ENCODE measurements at places on chromosomes 4 and X.

DNA sequence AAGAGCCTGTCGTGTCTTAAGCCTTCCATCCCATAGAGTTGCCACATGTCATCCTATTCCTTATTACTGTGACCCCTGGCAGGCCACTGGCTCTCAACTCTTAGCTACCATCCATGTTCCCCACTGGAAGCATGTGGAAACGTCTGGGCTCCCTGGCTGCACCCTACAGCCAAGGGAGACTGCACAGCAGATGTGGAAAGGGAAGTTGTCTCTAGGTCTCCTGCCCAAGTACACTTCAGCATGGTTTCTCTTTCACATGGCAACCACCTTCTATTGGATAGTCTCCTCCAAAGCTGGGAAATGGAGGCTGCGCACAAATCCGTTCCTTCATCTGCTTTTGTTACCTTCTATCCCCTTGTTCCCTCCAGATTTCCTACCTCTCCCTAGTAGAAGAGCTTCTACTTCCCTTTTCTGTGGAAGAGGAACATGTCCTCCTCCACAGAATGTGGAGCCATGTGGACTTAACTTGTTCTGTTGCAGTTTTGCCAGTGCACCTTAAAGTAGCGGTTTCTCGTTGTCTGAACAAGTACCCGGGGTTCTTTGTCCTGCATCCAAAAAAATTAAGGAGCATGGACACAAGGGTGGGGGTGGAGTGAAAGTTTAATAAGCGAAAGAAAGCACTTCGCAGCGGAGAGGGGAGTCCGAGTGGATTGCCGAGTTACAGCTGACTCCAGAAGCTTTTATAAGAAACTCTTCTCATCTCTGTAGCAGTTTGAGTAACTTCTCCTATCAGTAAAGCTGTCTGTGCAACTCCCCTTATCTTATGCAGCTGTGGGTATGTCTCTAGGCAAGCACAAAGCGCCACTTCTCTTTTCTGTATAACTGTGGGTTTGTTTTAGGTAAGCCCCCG, 52.5 kb downstream of the HMGB2 start:
- no peak for DNase-seq

DNA sequence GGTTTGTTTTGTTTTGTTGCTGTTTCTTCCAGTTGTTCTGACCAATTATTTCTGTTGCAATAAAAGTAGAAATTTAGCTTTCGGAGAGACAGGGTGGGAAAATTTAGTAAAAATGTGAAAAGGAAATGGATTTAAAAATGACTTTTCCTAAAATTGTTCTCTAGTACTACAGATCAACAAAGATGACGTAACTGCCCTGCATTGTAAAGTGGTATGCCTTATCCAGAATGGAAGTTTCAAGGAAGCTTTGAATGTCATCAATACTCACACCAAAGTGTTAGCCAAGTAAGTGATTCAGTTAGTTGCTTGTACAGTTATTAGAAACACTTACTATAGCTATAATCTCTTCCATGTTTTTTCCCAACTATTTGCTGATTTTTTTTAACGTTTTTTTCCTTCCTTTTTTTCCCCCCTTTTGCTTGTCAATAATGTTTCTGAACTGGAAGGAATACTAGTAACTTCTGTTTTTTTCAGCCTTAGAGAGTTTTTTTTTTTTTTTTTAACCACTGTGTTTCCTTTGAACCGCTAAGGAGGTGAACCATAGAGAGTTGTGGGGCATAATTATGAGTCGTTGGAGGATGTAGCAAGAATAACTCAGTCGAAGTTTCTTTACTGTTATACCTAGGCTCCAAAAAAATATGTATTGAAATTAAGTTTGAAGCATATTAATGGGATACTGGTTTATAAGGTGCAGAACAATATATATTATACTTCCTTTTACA, 2.2 kb downstream of the SRP72 start:
- no peak for DNase-seq

GRCh38 chrX:18961686-18962085, 22.2 kb downstream of the PHKA2 start:
- no peak for DNase-seq

GRCh38 chr4:87399148-87399547, 8.2 kb upstream of the HSD17B11 start:
- DNase-seq = no peak

GRCh38 chr4:56348576-56348975, 38.7 kb downstream of the AASDH start:
- no peak for DNase-seq

DNA sequence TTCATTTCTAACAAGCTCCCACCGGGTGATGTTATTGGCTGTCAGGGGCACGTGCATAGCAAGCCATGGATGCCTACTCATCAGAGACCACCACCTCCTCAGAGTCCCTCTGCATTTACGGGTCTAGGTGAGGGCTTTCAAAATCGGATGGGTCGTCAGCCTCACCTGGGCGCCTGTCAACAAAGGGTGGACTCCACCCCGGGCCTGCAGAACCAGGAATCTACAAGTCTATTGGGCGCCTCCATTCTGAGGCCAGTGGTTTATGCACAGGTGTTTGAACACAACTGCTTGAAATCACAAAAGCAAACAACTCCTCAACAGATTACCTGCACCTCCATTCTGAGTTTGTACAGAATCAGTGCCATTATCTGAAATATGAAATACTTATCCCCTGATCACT, 318.9 kb downstream of the PTTG2 start:
- DNase-seq = no peak

DNA sequence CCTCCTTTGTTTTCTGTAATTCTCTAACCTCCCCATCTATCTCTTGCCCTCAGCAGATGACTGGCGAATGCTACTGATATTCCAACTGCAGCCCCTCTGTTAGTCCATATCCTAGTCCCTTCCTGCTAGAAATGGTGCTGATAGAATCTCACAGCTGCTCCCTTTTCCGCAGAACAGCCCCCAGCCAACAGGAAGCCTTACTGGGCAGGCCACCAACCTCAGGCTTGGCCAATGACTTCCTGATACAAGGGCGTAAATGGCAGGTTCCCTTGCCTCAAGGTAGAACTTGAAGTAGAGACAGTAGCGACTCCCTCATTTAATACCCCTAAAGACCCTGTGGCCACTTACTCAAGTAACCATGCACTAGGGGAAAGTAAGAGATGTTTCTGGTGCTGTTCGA, 26.7 kb upstream of the SLC2A9 start:
- no peak for DNase-seq

DNA sequence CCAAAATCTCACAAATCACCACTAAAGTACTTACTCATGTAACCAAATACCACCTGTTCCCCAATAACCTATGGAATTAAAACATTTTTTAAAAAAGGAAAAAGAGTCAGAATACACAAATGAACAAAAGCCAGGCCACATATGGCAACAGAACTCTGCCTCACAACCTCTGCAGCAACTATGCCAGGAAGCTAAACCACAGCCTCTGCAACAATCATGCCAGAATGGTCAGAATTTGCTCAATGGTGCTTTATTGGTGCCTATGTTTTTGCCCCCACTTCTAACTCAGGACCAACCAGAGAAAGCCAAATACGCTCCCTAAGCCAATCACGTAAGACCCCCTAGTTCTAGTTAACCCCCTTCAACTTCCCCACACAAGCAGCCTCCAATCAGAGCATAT, 69.6 kb downstream of the HOPX start:
- no peak for DNase-seq

GRCh38 chrX:48806081-48806480, 4.2 kb downstream of the HDAC6 start:
- DNase-seq = no peak

DNA sequence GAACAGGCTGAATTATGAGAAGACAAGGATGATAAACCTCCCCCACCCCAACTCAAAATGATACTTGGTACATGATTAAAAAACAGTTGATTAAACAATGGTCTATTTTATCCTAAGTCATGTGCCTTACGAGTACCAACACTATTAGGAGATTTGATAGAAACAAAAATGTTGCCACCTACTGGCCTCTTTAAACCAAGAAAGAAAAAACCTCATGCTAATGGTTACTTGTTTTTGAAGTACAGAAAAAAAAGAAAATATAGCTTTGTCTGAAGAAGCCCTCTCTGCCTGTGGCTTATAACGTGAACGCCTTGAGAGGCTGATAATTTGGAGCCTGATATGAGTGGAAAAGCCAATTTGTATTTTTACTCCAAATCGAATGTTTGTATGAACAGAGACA, 538.2 kb downstream of the DMD start:
- no peak for DNase-seq

DNA sequence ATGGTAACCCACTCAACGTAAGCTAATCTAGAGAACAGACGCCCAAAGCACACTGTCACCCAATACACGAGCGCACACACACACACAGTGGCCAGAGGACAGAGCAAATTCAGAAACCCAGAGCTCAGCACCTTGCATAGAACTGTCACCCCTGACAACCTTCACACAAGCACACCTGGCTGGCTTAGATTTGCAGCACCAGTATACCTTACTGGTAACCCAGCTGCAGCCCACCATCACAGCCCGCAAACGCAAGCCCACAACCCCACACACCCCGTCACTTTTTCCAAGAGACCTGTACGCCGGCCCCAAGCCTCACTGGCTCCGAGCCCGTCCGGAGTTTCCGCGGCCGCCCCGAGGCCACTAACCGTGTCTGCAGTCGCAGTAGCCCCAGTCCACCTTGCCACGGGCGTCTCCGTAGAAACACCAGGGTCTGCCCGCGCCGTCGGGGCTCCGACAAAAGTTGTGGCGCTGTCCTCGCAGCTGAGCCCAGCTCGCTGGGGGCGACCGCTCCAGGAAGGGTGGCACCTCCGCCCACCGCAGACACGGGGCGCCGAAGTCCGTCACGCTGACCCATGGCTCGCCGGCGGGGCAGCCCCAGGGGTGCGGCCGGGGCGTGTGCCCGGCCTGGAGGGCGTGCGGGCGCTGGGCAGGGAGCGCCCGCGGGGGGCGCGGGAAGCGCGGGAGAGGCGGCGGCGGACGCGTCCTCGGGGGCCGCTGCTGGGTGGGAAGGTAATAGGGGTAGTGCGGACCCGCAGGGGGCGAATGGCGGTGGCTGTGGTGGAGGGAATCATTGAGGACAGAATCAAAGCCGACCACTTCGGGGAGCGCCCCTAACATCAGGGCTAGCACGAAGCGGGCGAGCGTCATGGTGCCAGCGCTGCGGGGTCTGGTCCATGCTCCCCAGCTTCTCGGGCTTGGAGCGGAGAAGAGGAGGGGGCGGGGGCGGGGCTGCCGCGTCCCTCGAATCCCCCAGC, 664 bp downstream of the PRSS12 start:
- DNase-seq = no peak

- no peak for DNase-seq
Observed at GRCh38 chrX:13376857-13377549, 57.1 kb upstream of the ATXN3L start.

GRCh38 chr4:101005659-101006058, 341.7 kb downstream of the PPP3CA start:
- no peak for DNase-seq

DNA sequence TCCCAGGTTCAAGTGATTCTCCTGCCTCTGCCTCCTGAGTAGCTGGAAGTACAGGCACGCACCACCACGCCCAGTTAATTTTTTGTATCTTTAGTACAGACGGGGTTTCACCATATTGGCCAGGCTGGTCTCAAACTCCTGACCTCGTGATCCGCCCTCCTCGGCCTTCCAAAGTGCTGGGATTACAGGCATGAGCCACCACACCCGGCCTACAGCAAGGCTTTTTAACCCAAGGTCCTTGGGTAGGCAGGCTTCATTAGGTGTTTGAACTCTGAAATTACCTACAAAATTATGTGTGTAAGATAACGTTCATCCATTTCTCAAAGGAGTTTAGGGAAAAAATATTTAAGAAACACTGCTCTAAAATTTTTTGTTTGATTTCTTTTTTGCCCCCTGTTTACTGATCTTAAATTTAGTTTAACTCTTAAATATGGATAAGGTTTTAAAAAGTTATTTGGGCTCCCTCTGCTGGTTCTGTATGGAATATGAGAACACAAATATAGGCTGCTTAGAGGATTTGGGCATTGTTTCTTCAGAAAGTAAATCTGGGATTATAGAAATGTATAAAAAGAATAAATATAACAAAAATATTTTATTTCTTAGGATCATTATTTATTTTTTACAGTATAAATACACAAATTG, 92.8 kb downstream of the CBR4 start:
- DNase-seq = no peak
